ENCODE measurements at places on chromosomes 7 and 10. TPM values are rescaled to one million over a fixed set of nuclear protein-coding genes. Genes with fewer than 3 reads are reported as not detected.
A peak's percentile ranks its signal among the peaks of the same experiment; 100 is the strongest.

FAM20C gene
- 87.9 TPM for total RNA-seq

TEX36 gene
- total RNA-seq, result not detected

SUN3 gene
- not detected for total RNA-seq

H2BK1 gene
- total RNA-seq, result not detected

SPDYE5 gene
- not detected for total RNA-seq

NRP1 gene
- total RNA-seq, result 482 TPM

PGAM2 gene
- 0.35 TPM for total RNA-seq

SLC39A12 gene
- not detected for total RNA-seq

ABCB1 gene
- total RNA-seq, result not detected

EIF5AL1 gene
- 0.75 TPM for total RNA-seq

NUTM2B gene
- 1.4 TPM for total RNA-seq

ABCC2 gene
- 2.4 TPM for total RNA-seq

GDF2 gene
- total RNA-seq, result not detected

- no peak for DNase-seq
- no peak overlapping the region for H3K4me3 ChIP-seq
- peaks cover 35% of the 10 kb centered on the region for H3K4me1 ChIP-seq
Measured at GRCh38 chr7:16741676-16742075, 11.9 kb upstream of the TSPAN13 start.

DNA sequence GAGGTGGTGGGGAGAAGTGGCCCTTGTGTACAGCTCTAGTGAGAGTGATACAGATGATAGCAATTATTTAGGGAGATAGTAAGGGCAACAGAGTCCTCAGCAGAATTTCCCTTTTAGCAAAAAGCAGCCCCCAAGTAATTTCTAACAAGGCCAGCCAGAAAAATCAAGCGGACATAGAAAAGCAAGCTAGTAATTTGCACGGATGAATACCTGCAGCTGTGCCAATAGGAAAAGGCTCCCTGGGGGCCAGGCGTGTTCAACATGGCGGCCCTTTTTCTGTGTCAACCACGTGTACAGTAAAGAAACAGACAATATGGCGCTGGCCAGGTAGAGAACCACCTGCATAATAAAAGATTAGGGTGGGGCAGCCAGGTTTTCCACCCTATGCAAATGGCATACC, 7.4 kb downstream of the MCM10 start:
- no peak overlapping the region for H3K4me3 ChIP-seq
- no peak overlapping the region for H3K27ac ChIP-seq
- H3K27me3 ChIP-seq, result no peaks in the 10 kb centered on the region
- H3K36me3 ChIP-seq, result no peaks in the 10 kb centered on the region

GRCh38 chr10:43077421-43078171, 727 bp downstream of the RET start:
- H3K27ac ChIP-seq, result no peak overlapping the region
- peak overlapping the region; percentile 55 for H3K4me3 ChIP-seq
- no peaks in the 10 kb centered on the region for H3K4me1 ChIP-seq
- no peaks in the 10 kb centered on the region for H3K36me3 ChIP-seq
- DNase-seq, result no peak
- H3K27me3 ChIP-seq, result peaks cover 44% of the 10 kb centered on the region

DNA sequence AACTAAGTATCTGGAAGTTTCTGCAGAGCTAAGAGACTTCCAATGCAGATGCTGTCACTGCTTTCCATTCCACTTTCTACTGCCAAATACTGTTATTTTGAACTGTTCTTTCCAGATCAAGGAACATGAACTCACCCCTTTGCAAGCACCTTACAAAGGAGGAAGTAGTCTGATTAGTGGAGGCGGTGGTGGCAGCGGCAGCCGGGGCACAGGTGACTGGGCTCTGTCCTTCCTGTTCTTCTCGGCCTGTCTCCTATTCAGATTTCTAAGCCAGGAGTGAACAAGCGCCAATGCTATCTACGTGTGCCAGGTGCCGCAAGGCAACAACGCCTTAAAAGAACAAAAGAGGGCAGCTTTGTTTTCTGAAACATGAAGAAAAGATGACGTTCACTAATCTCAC, 44.9 kb downstream of the BEND7 start:
- no peak for DNase-seq
- no peaks in the 10 kb centered on the region for H3K36me3 ChIP-seq
- H3K4me1 ChIP-seq, result no peaks in the 10 kb centered on the region

DNA sequence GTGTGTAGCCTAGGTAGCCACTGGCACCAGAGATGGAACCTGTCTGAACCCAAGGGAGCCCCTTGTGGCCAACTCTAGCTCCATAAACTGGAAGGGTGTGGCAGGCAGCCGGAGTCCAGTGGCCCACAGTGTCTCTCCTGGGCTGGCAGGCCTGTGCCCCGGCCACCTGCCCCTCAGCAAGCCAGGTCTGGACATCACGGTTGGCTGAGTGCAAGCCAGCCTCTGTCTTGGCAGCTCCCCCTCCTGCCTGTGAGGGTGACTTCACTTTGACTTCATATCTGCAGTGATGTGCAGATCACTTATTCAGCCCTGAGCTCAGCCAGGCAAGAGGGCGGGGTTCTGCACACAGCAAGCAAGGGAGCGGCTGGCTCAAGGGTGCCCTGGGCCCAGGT, 1.3 kb upstream of the RET start:
- no peaks in the 10 kb centered on the region for H3K4me1 ChIP-seq
- peak; percentile 34 for DNase-seq
- peaks cover 37% of the 10 kb centered on the region for H3K27me3 ChIP-seq

- DNase-seq, result peak; percentile 6
- H3K27ac ChIP-seq, result no peak overlapping the region
- no peaks in the 10 kb centered on the region for H3K27me3 ChIP-seq
- H3K4me3 ChIP-seq, result no peak overlapping the region
- no peaks in the 10 kb centered on the region for H3K36me3 ChIP-seq
Measured at GRCh38 chr7:122010116-122010515, 133.9 kb downstream of the AASS start.

GRCh38 chr7:84177758-84178412, 16.7 kb downstream of the SEMA3A start:
- peaks cover 15% of the 10 kb centered on the region for H3K36me3 ChIP-seq
- DNase-seq, result peak; percentile 30
- no peak overlapping the region for H3K4me3 ChIP-seq
- peaks cover 20% of the 10 kb centered on the region for H3K4me1 ChIP-seq

GRCh38 chr7:14988941-14989340, 86.4 kb upstream of the DGKB start:
- no peaks in the 10 kb centered on the region for H3K36me3 ChIP-seq
- H3K27me3 ChIP-seq, result no peaks in the 10 kb centered on the region
- no peak for DNase-seq

DNA sequence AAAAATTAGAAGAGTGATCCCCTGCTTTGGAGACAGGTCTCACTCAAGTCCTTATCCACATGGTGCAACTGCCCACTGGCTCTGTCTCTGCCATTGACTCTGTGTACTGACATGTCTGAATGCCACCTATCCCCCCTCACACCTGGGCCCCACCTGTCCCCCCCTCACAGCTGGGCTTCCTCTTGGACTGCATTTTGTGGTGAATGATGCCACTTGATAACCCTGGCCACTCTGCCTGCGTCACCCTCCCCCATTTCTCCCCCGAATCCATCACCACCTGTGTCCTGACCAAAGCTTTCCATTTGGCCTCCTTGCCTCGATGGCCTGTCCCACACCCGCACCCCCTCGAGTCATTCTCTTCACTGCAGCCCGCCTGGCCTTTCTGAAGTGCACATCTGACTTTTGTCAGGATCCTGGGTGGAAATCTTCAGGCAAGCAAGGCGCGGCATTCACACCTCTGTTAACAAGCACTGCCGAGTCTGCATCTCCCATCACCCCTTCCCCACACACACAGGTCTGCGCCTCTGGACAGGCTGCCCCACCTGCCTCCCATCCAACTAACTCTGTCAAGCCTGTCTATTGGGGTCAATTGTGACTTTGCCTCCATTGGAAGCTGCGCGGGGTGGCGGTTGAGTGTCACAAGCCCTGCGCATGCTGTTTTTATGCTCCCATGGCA, 175.3 kb upstream of the KLF14 start:
- H3K4me1 ChIP-seq, result peaks cover 53% of the 10 kb centered on the region
- H3K36me3 ChIP-seq, result peaks cover 50% of the 10 kb centered on the region
- H3K27me3 ChIP-seq, result no peaks in the 10 kb centered on the region
- H3K4me3 ChIP-seq, result peak overlapping the region; percentile 92
- DNase-seq, result peak; percentile 29

- H3K27me3 ChIP-seq, result peaks cover 46% of the 10 kb centered on the region
- H3K27ac ChIP-seq, result no peak overlapping the region
- no peak for DNase-seq
- no peak overlapping the region for H3K4me3 ChIP-seq
- no peaks in the 10 kb centered on the region for H3K36me3 ChIP-seq
- H3K4me1 ChIP-seq, result no peaks in the 10 kb centered on the region
Measured at GRCh38 chr7:78090616-78091015, 292.0 kb downstream of the PHTF2 start.

DNA sequence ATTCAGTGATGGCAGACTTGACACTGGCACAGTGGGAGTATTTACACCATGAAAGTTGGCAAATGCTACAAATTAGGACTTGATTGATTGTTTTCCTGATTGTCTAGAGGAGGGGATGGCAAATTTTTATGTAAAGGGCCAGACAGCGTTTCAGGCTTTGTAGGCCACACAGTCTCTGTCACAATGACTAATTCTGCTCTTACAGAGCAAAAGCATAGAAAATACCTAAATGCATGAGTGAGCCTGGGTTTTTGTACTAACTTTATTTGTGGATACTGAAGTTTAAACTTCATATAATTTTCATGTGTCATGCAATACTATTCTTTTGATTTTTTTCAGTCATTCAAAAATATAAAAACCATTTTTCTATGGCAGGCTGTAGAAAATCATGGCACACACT, 9.0 kb upstream of the ARMS2 start:
- H3K36me3 ChIP-seq, result no peaks in the 10 kb centered on the region

- no peaks in the 10 kb centered on the region for H3K36me3 ChIP-seq
- DNase-seq, result no peak
- H3K27ac ChIP-seq, result no peak within 1 kb of the TSS
- H3K4me3 ChIP-seq, result no peak within 1 kb of the TSS
- no peaks in the 10 kb centered on the region for H3K4me1 ChIP-seq
Measured at GRCh38 chr7:100720279-100720670, at the start of gene EPO. Gene EPO (plus strand): TSS chr7:100720468. CDS start chr7:100720981, 513 bp downstream.

- no peak for DNase-seq
- no peak overlapping the region for H3K27ac ChIP-seq
- no peaks in the 10 kb centered on the region for H3K36me3 ChIP-seq
- no peak overlapping the region for H3K4me3 ChIP-seq
- no peaks in the 10 kb centered on the region for H3K27me3 ChIP-seq
Measured at GRCh38 chr10:14507176-14507575, 176.5 kb upstream of the FRMD4A start.

DNA sequence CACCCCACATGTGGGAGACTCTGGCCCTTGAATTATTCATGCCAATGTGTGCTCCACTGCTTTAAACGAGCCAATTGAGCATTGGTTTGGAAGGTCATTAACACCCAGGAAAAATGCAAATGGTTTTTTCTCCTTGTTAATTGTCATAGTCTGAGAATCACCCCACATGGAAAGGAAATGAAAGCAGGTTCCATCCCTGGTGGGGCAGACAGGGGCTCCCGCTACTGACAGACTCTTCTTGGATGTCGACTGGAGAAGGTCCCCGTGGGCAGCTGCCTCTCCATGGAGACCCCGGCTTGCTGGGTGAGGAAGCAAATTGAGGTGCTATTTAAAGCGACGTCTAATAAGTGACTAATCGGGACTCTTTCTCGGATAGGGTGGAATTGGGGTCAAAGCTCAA, 32.0 kb upstream of the EN2 start:
- no peak overlapping the region for H3K27ac ChIP-seq
- no peaks in the 10 kb centered on the region for H3K36me3 ChIP-seq

DNA sequence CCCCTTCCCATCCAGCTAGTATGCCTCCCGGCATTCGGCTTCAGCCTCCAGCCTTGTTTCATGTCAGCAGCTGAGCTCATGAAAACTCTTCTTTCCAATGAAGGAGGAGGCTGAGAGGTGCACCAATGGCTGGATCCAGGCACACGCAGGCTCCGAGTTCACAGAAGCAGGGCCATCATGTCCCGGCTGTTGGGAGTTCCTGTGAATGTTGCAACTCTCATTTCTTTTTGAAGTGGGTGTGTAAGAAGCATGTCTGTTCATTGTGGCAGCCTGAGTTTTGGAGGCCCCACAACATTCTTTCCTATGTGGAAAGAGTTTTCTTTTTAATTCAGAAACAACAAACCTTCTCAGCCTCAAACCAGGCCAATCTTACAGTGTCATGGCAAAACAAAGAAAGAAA, 89.7 kb downstream of the PTPRE start:
- H3K27me3 ChIP-seq, result peaks cover 49% of the 10 kb centered on the region
- DNase-seq, result no peak
- peaks cover 4% of the 10 kb centered on the region for H3K4me1 ChIP-seq
- H3K27ac ChIP-seq, result no peak overlapping the region
- H3K4me3 ChIP-seq, result no peak overlapping the region

GRCh38 chr10:80589726-80590373, 52.1 kb downstream of the SH2D4B start:
- no peaks in the 10 kb centered on the region for H3K36me3 ChIP-seq
- no peak overlapping the region for H3K4me3 ChIP-seq
- H3K27me3 ChIP-seq, result no peaks in the 10 kb centered on the region
- no peaks in the 10 kb centered on the region for H3K4me1 ChIP-seq
- H3K27ac ChIP-seq, result no peak overlapping the region

GRCh38 chr10:75040576-75040975, 70.9 kb upstream of the SAMD8 start:
- H3K27ac ChIP-seq, result no peak overlapping the region
- no peak for DNase-seq
- H3K4me3 ChIP-seq, result no peak overlapping the region
- H3K27me3 ChIP-seq, result no peaks in the 10 kb centered on the region
- H3K36me3 ChIP-seq, result no peaks in the 10 kb centered on the region
- peaks cover 18% of the 10 kb centered on the region for H3K4me1 ChIP-seq

GRCh38 chr10:113576852-113577251, 24.0 kb downstream of the HABP2 start:
- H3K27ac ChIP-seq, result no peak overlapping the region
- peak; percentile 39 for DNase-seq
- H3K27me3 ChIP-seq, result peaks cover 4% of the 10 kb centered on the region
- H3K4me3 ChIP-seq, result no peak overlapping the region
- no peaks in the 10 kb centered on the region for H3K36me3 ChIP-seq

- DNase-seq, result no peak
- H3K4me3 ChIP-seq, result no peak overlapping the region
- 0 out of 2 replicates have a peak, but pooled peaks cover 4% of the 10 kb centered on the region for H3K4me1 ChIP-seq
Measured at GRCh38 chr7:108132551-108133265, 2.5 kb upstream of the LAMB4 start.

GRCh38 chr7:155665957-155666287, 21.5 kb downstream of the RBM33 start:
- no peaks in the 10 kb centered on the region for H3K27me3 ChIP-seq
- H3K4me1 ChIP-seq, result peaks cover 20% of the 10 kb centered on the region
- peaks cover 6% of the 10 kb centered on the region for H3K36me3 ChIP-seq
- peak overlapping the region; percentile 54 for H3K27ac ChIP-seq
- no peak overlapping the region for H3K4me3 ChIP-seq

- H3K36me3 ChIP-seq, result no peaks in the 10 kb centered on the region
- no peak for DNase-seq
- H3K4me3 ChIP-seq, result no peak overlapping the region
- H3K27ac ChIP-seq, result no peak overlapping the region
Measured at GRCh38 chr10:102403115-102403514, 7.6 kb downstream of the NFKB2 start.

GRCh38 chr10:129277084-129277483, 190.0 kb upstream of the MGMT start:
- H3K36me3 ChIP-seq, result no peaks in the 10 kb centered on the region
- no peak overlapping the region for H3K27ac ChIP-seq
- H3K4me3 ChIP-seq, result no peak overlapping the region
- no peaks in the 10 kb centered on the region for H3K27me3 ChIP-seq
- DNase-seq, result no peak

- no peak for DNase-seq
- H3K4me3 ChIP-seq, result no peak overlapping the region
- no peaks in the 10 kb centered on the region for H3K4me1 ChIP-seq
- no peak overlapping the region for H3K27ac ChIP-seq
- H3K27me3 ChIP-seq, result peaks cover 52% of the 10 kb centered on the region
Measured at GRCh38 chr10:45278860-45279498, 36.4 kb downstream of the OR13A1 start.

Data from PC-3 (cell line).